Mesothelial cell of epicardium (in vitro differentiated cells): ENCODE measurements at places on chromosomes 1 and 21.

- no peak for DNase-seq
These were observed 7.7 kb downstream of the PDZK1IP1 start for GRCh38 chr1:47181955-47182675.

DNA sequence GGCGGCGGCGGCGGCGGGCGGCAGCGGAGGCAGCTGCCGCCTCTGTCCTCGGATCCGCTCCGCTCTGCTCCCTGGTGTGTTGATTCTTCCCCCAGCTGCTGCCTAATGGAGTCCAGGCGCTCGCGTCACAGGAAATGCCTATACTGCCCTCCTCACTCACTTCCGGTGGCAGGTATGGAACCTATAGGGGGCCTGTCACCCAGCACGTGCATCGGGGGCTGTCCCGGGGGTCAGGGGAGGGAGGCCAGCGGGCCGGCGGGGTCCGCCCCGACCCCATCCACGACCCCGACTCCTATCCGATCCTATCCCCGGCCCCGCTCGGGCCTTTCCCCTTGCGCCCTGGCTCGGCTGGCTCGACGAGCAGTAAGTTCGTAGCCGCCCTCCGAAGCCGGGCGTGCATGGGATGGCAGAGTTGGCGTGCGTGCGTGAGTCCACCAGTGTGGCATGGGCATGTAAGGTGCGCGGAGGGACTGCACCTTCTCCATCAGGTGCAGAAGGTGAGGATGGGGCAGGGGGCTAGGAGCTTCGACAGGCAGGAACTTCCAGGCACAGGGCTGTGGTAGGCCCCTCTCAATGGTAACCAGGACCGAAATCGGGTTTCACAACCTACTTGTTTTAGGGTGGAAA is at the start of gene WDR26:
Gene WDR26 (minus strand): TSS at position 107 of the 627 bp plus-strand sequence.
- peak; percentile 47 for DNase-seq

DNA sequence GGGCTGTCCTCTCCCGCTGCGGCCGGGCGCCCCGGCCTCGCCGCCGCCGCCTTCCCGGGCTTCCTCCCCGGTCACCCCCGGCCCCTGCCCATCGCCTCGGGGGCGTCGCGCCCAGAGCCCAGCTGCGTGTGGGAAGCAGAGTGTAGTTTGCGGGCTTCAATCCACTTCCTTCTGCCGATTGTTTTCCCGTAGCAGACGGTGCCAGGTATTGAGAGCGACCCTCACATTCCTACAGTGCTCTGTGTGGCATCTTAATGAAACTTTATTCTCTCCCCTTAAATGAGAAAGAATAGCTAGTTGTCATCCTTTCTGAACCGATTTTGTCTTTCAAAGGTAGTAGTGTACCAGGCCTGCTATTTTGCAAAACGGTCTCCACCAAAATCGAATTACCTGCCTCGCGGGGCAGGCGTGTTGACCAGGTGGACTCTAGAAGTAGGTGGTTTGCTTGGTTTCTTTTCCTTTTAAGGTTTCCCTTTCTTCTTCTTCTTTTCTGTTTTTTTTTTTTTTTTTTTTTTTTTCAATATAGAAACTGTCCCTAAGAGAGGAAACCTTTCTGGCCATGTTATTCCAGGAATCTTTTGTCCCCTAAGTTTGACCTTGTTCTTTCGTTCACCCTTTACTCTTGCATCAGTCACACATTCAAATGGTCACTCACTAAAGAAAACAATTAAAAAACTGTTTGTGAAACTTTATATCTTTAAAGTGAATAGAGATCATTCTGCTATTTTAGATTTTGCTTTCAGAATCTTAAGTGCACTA is 881 bp downstream of the USP25 start:
- DNase-seq, result no peak

DNA sequence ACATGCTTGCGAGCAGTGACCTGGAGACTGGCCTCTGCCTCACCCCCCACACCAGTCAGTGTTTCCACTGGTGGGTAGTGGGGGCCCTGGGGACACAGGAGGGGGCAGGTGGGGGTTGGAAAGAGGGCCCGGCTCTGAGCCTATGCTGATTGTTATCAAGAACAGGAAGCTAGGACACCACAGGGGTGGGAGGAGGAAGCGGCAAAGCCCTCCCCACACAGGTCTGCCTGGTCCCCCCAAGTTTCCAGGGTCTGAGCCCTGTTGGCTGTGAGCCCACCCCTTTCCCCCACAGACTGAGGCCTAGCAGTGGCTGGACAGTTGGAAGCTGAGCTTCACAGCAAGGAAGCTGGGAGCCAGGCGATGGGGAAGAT is 1.6 kb upstream of the PTPN7 start:
- no peak for DNase-seq

GRCh38 chr1:10681296-10682107 is 114.9 kb downstream of the CASZ1 start:
- DNase-seq, result no peak

DNA sequence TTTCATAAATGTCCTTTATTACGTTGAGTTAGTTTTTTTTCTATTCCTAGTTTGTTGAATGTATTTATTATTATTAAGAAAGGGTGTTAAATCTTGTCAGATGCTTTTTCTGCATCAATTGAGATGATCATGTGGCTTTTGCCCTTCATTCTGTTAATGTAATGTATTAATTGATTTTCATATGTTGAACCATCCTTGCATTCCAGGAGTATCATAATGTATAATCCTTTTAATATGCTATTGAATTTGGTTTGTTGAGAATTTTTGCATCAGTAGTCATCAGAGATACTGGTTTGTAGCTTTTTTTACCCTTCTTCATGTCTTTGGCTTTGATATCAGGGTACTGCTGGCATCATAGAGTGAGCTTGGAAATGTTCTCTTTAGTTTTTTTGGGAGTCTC is 100.0 kb downstream of the POFUT2 start:
- no peak for DNase-seq

DNA sequence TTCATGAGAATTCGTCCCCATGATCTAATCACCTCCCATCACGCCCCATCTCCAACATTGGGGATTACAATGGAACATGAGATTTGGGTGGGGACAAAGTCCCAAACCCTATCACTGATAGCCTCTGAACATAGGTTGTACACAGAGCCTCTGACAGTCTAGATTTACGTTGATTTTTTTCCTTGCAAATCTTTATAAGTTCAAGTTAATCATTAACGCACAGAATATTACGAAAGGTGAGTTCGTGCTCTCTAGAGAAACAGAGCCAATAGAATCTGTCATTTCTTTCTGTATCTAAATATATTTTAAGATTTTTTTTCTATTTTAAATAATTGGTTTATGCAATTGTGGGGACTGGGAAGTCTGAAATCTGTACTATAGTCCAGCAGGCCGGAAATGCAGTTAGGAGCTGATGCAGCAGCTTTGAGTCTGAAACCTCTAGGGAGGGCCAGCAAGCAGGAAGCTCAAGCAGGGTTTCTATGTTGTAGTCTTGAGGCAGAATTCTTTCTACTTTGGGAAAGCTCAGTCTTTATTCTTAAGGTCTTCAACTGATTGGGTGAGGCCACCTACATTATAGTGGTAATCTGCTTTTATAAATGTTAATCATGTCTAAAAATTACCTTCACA is 61.0 kb downstream of the SELENOF start:
- no peak for DNase-seq

- no peak for DNase-seq
These were observed 12.3 kb downstream of the WNT3A start for GRCh38 chr1:228018961-228019721.

DNA sequence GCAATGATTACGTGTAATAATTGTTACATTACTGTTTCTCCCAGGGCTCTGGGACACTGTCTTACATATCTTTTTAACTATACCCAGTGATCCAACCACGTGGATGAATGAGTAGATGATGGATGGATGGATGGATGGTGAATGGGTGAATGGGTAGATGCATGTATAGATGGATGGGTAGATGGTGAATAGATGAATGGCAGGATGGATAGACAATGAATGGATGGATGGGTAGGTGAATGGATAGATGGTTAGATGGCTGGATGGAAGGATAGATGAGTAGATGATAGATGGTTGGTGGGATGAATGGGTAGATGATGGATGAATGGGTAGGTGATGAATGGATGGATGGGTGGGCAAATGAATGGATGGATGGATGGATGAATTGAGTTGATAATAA is 135.9 kb downstream of the HUNK start:
- DNase-seq, result no peak

- no peak for DNase-seq
These were observed 9.3 kb upstream of the CNR2 start for GRCh38 chr1:23922321-23922943.

DNA sequence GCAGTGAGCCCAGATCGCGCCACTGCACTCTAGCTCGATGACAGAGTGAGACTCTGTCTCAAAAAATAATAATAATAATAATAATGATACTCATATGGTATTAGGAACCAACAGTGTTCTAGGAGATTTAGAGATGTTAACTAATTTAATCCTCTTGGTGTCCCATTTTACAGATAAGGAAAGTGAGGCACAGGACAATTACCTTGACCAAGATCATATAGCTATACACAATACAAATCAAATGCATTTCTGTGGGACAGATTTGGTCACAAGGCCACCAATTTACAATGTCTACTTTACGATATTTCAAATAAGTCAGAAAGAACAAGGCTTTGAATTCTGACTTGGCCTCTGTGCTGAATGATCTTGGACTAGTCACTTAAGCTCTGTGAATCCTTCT is 2.2 kb upstream of the ZMYM4 start:
- no peak for DNase-seq

GRCh38 chr21:42467140-42467983 is 28.7 kb downstream of the RSPH1 start:
- no peak for DNase-seq

DNA sequence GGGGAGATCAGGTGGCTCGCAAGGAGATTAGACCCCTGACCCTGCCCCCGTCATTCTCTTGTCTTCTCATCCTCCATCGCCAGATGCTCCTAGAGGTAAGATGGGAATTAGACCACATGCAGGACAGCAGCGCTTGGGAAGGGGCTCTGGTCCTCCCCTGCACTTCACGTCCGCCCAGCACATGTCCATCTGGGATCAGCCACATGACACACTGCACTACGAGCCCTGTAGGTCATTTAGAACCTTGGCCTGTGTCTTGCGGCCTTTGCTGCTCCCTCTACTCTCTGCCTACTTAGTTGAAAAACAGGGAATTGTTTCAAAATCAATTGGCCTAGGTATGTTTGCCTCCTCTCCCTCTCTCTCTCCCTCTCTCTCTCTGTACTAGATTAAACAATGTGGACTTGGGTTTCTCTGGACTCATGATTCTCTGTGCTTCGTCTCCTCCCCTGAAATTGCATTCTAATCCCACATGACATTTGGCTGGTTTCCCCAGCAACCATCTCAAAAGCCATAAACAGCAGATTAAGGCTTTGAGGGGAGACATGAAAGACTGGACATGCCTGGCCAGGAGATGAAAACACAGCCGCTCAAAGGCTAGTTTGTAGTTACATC is 3.8 kb upstream of the NCMAP start:
- DNase-seq, result no peak

GRCh38 chr1:225933072-225933471 is 7.9 kb downstream of the LEFTY2 start:
- DNase-seq, result no peak

DNA sequence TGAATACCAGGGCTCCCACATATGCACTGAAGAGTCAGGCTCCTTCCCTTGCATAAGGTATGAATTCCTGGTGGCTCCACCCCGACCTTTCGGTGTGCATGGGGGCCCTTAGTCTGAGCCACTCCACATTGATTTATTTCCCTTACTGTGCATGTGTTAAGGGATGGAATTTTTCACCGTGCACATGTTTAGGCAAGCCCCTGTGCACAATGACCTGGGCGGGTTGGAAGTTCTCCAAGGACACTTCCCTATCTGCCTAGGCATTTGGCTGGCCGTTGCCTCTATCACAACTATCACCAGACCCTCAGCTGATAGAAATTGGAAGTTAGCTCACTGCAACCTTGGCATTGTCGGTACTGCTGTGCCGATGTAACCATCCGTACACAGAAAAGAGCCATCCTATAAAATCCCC is 9.7 kb downstream of the S100A6 start:
- no peak for DNase-seq

DNA sequence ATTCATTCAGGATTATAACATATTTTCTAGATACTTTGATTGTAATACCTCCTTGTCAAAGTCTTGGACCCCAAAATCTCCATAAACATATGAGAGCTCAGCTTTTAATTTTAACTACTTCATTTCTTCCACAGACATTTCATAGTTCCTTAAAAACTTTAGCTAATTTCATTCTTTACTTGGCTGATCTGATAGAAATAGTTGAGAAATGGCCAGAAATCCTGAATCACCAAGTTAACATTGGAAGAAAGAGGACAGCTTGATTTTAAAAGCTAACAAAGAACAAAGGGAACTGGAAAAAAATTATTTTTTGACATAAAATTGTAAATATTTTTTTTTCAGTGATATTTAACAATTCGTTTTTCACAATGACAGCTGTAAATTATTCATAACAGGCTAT is 216.5 kb downstream of the NTNG1 start:
- no peak for DNase-seq

DNA sequence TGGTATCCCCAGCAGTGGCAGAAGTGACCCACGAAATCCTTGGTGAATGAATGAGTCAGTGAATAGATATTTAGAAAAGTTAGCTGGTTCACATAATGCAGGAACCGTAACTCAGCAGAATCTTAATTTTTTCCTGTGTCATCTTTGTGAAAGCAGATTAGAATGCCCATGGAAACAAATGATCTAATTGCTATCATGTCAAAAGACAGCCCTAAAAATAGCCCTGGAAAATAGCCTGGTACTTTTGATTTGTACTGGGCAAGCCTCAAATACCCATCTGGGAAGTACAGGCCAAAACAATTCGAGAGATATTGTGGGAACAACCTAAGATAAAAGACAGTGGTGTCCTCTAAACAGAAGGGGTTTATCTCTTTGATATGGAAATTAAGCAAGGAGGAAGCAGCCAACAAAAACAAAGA is 21.1 kb downstream of the FYB2 start:
- DNase-seq, result no peak

DNA sequence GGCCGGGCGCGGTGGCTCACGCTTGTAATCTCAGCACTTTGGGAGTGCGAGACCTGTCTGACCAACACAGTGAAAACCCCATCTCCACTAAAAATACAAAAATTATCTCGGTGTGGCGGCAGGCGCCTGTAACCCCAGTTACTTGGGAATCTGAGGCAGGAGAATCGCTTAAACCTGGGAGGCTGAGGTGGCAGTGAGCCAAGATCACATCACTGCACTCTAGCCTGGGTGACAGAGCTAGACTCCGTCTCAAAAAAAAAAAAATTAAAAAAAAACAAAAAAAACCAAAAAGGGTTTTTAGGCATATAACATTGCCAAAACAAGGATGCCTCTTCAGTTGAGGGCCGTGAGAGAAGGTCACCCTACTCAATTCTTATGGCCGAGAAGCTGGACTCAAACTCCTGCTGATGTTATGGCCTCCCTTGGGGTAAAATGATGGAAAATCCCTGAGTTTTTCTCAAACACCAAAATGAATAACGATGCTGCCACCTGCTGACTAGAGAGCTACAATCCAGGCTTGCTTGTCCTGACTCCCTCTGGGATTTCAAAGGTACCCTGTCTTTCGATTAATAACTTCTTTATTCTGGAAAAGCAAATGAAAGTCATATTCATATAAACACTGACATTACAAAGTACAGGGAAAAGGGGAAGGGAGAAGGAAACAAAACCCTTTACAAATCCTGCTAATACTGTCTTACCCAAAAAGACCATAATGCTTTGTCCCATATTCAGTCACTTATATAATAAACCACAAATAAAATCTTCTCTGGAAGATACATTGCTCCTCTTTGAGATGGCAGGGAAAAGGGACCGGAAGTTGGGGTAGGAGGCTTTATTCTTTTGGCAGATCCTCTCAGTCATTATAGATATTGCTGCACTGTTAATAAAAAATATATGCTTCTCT is 10.7 kb downstream of the RAB42 start:
- peak; percentile 65 for DNase-seq
